ENCODE measurements at places on chromosomes 5 and 9.

- DNase-seq: no peak
These were observed 27.8 kb downstream of the DPYSL3 start for GRCh38 chr5:147481874-147482705.

DNA sequence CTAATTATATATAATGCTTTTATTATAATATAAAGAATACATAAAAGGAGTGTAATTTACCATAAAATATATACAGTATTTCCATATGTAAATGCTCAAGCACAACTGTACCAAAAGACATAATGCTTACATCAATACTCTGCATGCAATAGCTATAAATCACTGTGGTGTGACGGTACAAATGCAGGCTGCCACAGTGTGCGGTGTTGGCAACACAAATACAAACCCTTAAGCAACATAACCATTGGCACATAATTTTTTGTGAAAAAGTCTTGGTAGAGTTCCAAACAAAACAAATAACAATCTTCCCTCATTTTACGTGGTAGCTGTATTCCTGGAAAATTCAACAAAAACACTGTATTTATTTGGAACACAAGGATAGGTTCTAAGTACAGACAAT, 1.9 kb upstream of the SHISAL2B start:
- DNase-seq: no peak

GRCh38 chr9:78671785-78672184, 374.9 kb downstream of the PSAT1 start:
- no peak for DNase-seq

DNA sequence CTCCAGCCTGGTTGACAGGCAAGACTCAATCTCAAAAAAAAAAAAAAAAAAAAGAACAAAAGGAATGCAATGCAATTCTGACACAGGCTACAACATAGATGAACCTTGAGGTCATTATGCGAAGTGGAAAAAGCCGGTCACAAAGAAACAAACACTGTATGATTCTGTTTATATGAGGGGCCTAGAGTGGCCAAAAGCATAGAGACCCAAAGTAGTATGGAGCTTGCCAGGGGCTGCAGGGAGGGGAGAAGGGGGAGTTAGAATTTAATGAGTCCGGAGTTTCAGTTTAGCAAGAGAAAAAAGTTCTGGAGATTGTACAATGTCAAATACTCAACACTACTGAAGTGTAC, 33.2 kb upstream of the ASS1 start:
- DNase-seq: no peak

- no peak for DNase-seq
These were observed 4.8 kb downstream of the NAIF1 start for GRCh38 chr9:128062279-128062678.
